ENCODE measurements at places on chromosomes 7 and 10.

GRCh38 chr10:70984986-70985722 lies 96.8 kb upstream of the PCBD1 start:
- DNase-seq: no peak

DNA sequence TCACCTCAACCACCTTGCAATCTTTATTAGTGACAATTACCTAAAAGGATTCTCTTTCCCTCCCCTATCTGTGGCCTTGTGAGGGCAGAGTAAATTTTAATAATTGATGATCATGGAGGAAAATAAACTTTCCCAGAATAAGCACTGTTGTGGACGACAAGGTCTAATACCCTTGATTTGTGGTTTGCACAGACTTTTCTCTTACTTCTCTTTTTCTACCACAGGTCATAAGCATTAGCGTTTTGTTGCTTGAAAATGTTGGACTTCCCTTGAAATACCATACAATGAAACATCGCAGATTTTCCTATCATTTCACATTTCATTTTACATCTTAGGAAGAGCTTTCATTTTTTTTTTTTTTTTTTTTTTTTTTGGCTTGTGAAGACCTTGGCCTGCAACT lies 188.1 kb upstream of the TMEM72 start:
- DNase-seq: no peak

DNA sequence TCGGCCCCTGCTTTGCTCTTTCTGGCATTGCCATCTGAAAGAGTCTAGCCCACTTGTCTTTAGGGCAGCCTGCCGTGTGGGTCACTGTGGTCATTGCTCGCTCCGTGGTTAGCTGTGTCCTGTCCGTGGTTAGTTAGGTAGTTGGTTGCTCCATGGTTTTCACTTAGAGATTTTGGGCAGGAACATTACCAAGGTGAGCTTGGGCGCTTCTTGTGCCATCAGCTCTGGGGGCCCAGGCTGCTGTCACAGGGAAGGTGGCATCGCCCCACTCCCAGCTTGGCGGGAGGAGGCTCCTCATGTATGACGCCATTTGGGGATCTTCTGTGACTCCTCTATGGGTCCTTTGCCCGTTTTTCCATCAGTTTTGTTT lies 53.1 kb downstream of the INPP5A start:
- DNase-seq: peak; percentile 59

DNA sequence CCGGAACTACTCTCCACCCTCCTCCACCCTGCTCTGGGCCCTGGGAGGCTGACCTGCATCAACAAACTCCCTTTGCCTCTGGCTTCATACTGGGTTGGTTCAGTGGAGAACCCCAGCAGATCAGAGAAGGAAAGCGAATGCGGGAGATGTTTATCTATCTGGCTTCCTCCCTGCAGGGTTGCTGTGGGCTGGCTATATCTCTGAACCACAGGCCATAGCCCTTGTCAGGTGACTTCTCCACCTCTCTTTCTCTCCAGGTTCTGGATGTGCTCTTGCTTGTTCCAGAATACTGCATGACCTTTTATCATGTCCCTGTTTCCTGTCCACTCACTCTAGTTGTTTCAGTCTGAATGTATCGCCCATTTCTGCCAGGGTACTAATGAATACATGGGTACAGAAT lies 51.7 kb upstream of the IFRD1 start:
- DNase-seq: no peak

- no peak for DNase-seq
These were observed 48.2 kb downstream of the APBB1IP start for GRCh38 chr10:26486304-26486703.

- DNase-seq: no peak
These were observed 70.3 kb downstream of the ABI1 start for GRCh38 chr10:26790221-26790995.

- no peak for DNase-seq
These were observed 471.4 kb upstream of the NRP1 start for GRCh38 chr10:33805831-33806230.

GRCh38 chr7:158811461-158811860 lies 17.8 kb downstream of the ESYT2 start:
- DNase-seq: no peak

- DNase-seq: no peak
These were observed 54.9 kb downstream of the FAM171A1 start for GRCh38 chr10:15316145-15316544.

DNA sequence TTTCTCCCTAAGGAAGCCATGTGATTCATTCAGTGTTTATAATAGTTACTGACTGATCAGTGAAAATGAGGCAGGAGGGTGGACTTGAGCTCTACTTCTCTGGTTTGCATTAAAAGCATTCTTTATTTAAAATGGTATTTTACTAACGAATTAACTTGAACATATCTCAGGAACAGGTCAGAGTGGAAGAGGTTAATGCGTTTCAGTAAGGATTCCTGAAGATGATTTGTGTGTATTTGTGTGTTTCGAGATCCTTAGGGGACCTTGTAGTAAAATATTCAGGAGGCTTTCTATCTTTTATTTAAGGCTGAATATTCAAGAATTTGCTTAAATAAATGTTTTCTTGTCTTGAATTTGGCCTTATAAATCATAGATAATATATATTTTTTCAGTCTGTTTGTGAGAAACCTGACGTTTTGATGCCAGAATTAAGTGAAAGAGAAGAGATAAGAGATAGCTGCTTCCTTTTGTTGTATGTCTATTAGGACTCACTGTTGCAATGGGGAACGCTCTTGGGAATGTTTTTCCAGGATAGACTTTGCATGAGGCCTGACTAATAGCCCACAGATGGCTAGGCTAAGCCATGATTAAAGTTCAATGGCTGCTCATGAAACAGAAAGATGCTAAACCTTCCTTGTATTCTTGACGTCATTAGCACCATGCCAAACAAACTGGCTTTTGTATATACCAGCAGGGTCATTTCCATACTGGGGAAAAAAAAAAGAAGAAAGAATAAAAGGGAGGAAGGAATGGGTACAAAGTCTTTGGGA lies 93.8 kb upstream of the MTPN start:
- no peak for DNase-seq

GRCh38 chr7:381211-382042 lies 91.5 kb downstream of the FOXL3 start:
- no peak for DNase-seq

GRCh38 chr7:17368856-17369524 lies 70.5 kb downstream of the AHR start:
- no peak for DNase-seq

DNA sequence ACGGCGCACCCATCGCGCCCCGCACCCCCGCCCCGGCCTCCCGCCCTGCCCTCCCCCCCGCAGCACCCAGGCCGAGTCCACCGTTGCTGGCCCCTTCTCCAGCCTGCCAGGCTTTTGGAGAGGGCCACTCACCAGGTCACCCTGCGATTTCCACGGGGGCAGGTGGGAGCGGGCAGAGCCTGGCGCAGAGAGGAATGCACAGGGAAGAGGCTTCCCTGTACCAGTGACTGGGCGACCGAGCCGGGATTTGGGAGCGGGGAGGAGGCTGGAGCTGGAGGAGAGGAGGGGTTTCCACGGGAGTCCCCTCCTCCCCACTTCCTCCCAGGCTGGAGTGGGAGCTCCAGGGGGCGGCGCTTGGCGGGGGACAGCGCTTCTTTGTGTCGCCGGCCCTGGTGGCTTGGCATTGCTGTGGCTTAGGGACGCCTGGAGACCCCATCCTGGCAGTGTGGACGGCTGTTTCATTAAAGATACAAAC lies 19.3 kb downstream of the TCAF1 start:
- no peak for DNase-seq

GRCh38 chr7:311796-312195 lies 21.8 kb downstream of the FOXL3 start:
- no peak for DNase-seq

DNA sequence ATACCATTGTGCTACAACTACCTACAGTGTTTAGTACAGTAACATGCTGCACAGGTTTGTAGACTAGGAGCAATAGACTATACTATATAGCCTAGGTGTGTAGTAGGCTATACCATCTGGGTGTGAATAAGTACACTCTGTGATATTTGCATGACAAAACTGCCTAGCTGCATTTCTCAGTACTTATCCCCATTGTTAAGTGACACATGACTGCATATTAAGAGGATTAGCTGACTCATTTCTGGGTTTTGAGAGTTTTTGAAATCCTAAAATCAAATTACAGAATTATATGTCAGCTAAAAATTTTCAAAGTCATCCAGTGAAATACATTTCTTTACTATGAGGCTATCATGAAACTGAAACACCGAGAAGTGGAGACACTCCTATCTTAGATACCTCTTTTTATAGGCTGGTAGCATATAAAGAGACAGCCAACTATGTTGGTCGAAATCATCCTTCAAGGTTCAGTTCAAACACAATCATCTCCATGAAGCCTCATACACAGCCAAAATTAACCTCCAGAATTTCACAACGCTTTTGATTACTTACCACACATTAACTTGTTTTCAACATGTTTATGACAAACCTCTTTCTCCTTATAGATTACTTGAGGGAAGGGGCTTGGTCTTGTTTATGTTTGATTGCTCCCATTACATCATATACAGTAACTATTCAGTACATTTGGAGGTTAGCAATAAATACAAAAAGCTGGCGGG lies 89.8 kb upstream of the ANK3 start:
- no peak for DNase-seq

- no peak for DNase-seq
These were observed 82.6 kb downstream of the GNAI1 start for GRCh38 chr7:80216996-80217842.

DNA sequence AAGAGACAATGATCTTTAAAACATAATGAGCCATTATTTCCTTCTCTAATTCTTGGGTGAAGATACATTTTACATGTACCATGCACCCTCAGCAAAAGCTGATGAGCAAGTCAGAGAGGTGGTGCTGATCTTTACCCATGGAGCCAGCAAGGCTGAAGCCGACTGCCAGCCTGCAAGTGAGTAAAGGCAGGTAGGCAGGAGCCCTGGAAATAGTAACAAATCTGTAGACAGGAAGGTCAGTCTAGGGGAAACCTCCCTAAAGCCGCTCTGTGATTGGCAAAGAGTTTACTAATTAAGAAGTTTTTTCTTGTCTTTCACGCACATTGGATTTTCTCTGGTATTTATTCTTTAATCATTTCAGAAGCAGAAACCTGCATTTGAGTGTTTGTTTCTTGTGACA lies 67.9 kb downstream of the PRKCQ start:
- DNase-seq: no peak

DNA sequence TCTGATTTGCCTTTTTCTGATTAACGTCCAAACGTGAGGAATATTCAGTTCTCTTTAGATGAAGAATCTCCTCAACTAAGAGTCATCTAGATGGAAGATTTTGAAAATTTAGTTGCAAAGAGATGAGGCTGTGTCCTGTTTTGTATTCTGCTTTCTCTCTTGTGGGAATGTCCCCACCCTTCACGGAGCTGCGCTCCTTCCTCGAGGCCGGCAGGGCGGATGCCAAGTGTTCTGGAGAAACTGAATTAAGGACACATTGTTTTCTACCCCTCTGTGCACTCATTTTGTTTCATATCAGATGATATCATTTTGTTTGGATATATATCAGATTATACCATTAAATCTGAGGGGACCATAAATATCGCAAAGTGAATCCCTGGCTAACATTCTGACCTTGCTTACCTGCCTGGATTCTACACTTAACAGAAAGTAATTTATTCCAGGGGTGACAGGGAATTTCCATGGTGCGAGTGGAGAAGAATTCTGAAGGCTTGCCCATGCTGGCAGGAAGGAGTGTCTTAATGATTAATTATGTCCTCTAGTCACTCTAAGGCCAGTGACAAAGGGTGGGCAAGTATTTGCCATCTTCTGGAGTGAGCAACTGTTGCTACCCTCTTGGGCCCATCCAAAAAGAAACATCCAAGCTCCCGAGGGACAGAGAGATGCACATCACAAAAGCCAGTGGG lies 47.9 kb upstream of the IGFBP3 start:
- no peak for DNase-seq

DNA sequence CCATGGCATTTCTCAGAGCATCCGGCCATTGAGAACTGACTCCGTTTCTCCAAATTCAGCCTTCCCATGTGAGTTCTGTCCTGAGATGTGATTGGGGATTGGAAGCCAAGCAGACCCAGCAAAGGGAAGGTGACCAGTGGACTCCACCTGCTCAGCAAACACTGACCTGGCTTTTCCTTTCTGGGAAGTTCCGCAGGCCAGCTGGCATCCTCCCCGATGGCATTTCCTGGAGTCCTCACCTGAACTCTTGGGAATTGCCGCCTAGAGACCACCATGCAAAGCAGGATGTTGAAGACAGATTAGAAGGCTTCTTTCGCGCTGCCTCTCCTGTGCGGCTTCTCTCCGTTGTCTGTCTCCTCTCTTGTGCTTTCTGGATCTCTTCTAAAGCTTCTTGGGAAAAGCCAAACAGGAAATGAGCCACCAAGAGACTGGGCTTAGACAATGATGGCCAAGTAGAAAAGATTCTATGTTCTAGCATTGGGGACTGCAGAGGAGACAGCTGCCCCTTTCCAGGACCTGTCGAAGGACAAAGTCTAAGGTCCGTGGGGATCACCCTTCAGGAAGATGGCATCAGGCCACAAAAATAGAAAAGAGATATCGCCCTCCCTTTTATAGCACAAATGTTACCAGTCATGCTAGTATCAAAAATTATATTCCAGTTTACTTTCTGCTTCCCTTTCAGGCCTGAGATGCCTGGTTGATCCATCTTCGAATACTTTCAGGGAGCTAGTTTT lies 103.7 kb upstream of the INSYN2A start:
- no peak for DNase-seq

GRCh38 chr7:33109758-33110238 lies 594 bp upstream of the RP9 start:
- no peak for DNase-seq

DNA sequence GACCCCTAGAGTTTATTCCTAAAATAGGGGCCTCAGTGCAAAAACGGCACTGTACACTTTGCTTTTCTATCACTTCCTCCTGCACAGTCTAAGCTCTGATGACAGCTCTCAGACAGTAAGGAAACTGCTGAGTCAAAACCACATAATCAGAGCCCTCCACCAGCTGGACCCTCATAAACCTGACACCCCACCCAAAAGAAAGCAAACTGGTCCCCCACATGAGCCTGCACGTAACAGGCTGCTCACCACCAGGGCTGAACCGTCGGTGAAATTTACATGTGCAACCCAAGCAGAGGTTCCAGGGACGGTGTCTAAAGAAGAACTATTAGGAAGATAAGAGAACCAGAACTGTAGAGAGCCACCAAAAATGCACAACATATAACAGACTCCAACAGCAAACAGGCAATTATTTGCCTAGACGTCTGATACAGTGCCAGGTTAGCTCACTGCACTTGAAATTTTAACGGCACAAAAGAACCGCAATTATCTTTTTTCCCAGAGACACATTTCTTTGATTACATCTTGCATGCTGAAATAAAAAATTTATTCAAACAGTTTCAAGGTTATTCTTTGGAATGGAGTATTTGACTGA lies 19.6 kb downstream of the SGMS1 start:
- DNase-seq: no peak

- DNase-seq: no peak
These were observed 132.4 kb downstream of the KIAA1217 start for GRCh38 chr10:24341371-24341770.

GRCh38 chr10:97136756-97137155 lies 49.0 kb downstream of the SLIT1 start:
- no peak for DNase-seq

GRCh38 chr10:27948186-27948585 lies 50.7 kb downstream of the ODAD2 start:
- no peak for DNase-seq

- DNase-seq: peak; percentile 54
These were observed 32.3 kb downstream of the PSAP start for GRCh38 chr10:71818674-71819260.
